ENCODE measurements at places on chromosomes 2 and 18.

DNA sequence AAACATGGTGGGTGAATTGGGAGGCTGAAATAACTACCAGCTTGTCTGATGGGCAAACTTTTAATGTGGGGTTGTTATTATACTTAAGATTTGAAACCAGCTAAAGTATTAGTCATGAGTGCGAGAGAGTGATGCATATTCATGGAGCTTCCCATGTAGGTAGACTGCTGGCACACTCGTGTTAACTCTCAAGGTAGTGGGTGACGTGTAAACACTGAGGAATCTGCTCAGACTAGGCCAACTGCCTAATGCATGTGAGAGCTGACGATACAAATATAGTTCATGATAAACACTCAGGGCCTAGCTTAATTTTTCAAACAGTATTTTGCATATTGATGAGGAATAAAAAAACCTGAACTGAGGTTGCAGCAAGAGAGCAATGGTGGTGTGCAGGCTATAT, 1165.7 kb upstream of the PIK3C3 start:
- DNase-seq = no peak

GRCh38 chr2:174963437-174964400, 41.5 kb downstream of the CHN1 start:
- no peak for DNase-seq

- no peak for DNase-seq
Measured at GRCh38 chr2:13227578-13227977, 510.8 kb downstream of the TRIB2 start.

GRCh38 chr2:191670076-191670475, 7.9 kb upstream of the NABP1 start:
- no peak for DNase-seq

GRCh38 chr2:184654945-184655344, 56.6 kb downstream of the ZNF804A start:
- DNase-seq = no peak

DNA sequence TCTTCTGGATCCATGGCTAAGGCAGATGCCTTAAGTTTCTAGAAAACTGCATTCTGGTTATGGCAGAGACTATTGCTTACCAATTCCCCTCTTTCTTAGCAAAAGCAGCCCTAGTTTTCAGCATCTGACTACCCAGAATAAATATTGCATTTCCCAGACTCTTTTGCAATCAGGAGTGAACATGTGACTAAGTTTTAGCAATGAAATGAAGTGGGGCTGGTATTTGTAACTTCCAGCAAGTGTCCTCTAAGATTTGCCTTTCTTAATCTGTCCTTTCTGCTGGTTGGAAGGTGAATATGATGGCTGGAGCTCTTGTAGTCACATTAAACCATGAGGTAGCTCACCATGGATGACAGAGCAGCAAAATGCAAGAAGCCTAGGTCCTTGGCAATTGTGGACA, 132.9 kb upstream of the PKDCC start:
- no peak for DNase-seq

DNA sequence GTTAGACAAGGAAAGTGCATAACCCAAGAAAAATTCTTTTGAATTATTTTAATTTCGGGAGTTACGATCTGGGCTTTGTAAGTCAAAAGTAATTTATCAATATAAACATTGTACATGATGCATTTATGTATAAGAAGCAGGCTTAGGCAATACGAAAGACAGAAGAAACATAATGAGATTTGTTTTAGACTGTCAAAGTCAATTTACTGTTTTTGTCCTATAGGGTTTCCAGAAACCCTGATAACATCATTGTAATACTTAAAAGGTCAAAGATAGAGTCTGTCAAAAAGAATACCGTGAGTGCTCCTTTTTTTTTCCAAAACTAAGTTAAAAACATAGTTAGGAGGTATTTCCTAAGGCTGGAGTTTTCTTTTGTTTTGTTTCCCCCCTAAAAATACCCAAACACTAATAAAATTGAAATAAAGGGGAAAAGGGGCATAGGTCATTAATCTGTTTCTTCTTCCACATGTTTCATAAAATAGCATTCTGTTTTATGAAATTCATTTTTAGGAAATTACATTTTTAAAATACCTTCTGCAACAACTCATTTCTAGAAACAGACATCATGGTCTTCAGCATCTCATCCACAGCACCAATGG, 16.1 kb downstream of the C1D start:
- no peak for DNase-seq

- DNase-seq = no peak
Measured at GRCh38 chr2:147469471-147469870, 375.4 kb upstream of the ACVR2A start.

- no peak for DNase-seq
Measured at GRCh38 chr2:12293874-12294273, 422.9 kb upstream of the TRIB2 start.

GRCh38 chr18:76437011-76437410, 58.0 kb downstream of the ZNF516 start:
- no peak for DNase-seq

GRCh38 chr2:53455094-53455493, 312.5 kb upstream of the CHAC2 start:
- no peak for DNase-seq

Measured in DMS 273 treated with DMSO at 0.1 percent for 48 hours (cell line).